ENCODE measurements at places on chromosomes 2 and 18.
A peak's percentile ranks its signal among the peaks of the same experiment; 100 is the strongest.

DNA sequence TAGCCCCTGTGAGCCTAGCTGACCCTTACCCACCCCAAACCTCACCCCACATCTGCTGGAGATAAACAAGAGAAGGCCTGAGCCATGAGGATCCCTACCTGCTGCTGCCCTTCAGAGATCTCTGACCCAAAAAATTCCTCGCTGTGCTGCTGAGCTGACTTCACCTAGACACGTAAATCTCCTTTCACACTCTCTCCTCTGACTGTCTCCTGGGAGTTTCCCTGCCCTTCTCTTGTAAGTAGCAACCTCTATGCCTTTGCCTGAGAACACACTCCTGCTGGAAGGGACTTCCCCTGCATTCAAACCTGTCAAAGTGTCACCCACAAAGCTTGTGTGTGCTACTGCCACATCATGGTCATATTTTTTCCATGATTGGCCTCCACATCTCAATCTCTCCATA, 134.2 kb upstream of the NOL4 start:
- no peak for DNase-seq

- peak; percentile 16 for DNase-seq
Measured at GRCh38 chr2:88659538-88659915, 31.9 kb upstream of the RPIA start.

- DNase-seq, result no peak
Measured at GRCh38 chr2:57490741-57491140, 555.9 kb upstream of the VRK2 start.

DNA sequence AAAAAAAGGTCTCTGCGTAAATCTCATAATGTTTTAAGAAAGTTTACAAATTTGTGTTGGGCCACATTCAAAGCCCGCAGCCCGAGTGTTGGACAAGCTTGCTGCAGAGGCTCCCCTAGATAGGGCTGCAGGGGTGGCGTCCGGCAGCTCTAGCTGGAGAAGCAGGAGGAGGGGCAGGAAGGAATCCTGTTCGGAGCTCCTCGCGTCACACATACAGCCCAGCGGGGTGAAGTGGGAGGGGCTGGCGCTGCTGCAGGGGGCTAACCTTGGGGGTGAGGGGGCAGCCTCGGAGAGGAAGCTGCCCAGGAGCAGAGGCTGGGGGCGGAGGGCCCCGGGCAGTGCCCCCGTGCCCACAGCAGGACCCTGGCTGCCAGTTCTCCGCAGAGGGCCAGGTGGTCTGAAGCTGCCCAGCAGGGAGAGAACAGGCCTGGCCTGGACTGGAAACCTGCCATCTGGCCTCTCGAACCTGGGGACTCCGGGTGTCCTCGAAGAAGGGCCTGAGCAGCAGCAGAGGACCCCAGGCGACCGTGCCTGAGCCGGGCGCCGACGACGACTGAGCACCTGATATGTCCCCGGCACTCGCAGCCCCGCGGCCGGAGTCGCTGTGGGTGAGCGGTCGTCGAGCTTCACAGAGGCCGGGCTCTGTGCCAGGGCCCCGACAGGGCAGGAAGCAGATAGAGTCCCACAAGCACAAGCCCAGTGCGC, 2.6 kb upstream of the GPR35 start:
- DNase-seq, result peak; percentile 24

- no peak for DNase-seq
Measured at GRCh38 chr2:134279417-134279816, 25.5 kb downstream of the MGAT5 start.

DNA sequence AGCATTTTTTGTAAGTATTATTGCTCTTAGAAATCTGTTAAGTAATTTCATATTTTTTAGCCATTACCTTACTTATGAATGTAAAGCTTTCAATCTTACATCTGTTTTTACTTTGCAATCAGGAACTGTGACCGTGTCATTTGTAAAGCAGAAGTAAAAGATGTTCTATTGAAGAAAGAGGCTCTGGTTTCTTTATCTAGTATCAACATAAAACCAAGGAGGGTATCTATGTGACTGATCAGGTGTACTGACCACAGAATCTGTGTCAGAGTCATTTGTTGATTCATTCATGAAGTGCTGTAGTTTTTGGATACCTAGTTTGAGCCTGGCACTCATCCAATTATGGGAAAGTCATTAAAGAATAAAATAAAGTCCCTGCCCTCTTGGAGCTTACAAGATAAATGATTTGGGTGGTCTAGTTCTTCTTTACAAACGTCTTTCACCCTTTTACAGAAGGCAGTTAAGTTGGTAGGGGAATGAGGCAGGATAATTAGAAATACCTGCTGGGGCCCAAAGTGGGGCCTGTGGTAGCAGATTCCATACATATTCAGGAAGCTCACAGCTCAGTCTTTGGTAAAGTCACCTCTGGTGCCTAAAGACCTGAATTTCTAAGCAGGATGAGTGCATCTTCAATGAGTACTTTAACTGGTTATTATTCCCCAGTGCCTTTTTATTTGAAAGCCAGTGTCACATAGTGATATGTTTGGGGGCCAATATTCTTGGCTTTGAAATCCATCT, 260.6 kb upstream of the NT5C1B start:
- DNase-seq, result no peak

DNA sequence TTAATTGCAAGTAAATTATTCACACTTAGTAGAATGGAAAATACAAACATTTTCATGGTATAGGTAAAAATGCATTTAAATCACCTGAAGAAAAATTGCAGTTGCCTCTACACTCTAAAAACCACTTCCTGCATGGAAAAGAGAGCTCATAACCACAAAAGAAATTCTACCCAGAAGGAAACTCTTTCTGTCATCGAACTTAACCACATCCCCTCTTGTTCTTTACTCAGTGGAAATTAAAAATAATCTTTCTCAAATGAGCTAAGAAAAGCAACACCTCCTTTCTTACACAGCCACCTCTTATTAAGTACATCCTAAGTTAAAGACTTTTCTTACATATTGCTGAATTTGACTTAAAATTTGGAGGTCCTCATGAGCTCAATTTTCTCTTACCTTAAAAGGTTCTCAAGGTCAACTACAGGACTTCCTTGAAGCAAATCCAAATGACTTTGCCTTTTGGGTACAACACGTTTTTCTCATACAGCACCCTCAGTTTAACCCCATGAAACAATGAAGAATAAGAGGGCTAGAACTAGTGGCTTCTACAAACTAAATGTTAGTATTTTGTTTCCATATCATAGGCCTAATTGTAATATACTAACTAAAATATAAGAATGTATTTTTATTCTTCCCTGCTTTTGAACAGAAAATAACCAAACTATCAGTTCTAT, 109.1 kb upstream of the CRIM1 start:
- DNase-seq, result no peak

- no peak for DNase-seq
Measured at GRCh38 chr2:228599781-228600180, 418.3 kb upstream of the SPHKAP start.

DNA sequence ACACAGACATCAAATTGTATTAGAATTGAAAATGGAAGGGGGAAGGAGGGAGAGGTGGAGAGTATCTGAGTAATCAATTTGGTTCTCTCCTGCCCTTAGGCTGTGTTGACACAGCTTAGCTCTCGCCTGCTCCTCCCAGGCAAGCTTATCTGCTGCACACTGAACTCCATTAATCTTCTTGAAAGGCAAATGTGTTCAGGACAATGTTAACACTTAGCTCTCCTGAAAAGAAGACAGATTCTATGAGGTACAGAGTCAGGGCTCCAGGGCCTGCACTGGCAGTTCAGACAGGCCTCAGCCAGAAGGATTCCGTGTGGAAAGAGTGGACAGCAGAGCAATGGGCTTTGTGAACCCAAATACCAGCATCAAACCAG, 430.0 kb upstream of the TNP1 start:
- no peak for DNase-seq

GRCh38 chr2:20422402-20423271, 24.2 kb upstream of the RHOB start:
- DNase-seq, result no peak

GRCh38 chr2:138279871-138280270, 221.7 kb upstream of the SPOPL start:
- DNase-seq, result no peak

DNA sequence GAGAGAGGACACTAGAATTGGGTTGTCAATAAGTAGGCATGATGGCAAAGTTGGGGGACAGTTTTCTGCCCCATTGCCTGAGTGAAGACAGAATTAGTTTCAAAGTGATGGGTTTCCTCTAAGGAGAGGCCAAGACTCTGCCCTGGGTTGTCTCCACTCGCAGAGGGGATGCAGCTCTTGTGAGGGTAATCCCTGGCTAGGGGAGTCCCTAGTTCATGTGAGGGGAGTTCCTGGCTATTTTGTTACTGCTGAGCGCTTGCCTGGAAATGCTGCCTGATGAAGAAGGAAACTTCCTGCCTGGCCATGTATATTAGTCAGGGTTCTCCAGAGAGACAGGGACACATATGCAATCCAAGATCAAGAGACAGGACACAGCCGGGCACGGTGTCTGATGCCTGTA, 501.5 kb downstream of the BCL11A start:
- no peak for DNase-seq

DNA sequence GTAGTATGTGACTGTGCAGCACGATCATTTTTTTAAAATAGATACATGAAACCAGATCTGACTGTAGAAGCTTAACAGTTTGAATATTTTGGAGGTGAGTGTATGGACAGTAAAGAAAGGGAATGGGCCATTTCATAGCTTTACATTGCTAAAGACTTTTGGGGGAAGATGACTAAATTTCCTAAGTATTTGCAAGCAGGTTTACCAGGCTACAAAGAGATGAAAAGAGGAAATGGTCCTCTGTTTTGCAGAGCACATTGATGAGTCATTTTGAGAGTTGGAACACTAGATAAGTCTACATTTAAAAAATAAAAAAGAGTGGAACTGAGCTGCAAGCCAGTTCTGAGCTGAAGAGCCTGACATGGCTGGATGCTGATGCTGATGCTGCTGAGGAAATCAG, 115.7 kb upstream of the LRATD1 start:
- DNase-seq, result no peak

GRCh38 chr18:77069931-77070330, 62.7 kb downstream of the MBP start:
- DNase-seq, result no peak

DNA sequence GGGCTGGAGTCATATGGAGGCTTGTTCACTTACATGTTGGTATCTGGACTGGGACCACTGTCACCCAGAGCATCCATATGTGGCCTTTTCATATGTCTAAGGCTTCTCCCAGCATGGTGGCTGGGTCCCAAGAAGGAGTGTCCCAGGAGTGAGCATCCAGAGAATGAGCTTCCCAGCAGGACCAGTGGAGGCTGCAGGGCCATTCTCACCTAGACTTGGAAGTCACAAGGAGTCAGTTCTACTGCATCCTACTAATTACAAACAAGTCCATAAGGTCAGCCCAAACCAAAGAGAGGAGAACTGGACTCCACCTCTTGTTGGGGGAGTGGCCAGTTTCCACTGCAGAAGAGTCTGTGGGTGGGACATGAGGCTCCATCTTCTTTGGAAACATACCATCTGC, 5.1 kb upstream of the TEX51 start:
- no peak for DNase-seq

DNA sequence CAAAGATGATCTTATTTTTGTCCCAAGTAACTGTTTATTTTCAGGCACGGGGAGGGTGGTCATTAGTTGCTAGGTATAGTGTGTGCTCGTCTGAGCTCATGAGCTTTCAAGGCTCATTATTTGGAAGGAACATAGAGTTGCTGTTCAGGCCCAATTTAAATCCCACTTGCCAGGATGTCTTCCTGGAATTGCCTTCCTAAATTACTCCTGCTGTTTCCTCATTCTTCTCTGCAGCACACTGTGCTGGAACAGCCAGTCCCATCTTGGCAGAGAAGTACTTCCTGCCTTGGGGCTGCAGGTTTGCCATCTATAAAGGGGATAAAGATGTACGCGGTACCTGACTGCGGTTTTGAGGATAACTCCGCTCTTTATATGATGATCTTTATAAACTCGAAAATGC, 37.3 kb downstream of the GREB1 start:
- peak; percentile 27 for DNase-seq

- no peak for DNase-seq
Measured at GRCh38 chr2:171958475-171958874, 36.2 kb downstream of the HAT1 start.

- DNase-seq, result no peak
Measured at GRCh38 chr2:191516260-191516659, 161.7 kb upstream of the NABP1 start.

DNA sequence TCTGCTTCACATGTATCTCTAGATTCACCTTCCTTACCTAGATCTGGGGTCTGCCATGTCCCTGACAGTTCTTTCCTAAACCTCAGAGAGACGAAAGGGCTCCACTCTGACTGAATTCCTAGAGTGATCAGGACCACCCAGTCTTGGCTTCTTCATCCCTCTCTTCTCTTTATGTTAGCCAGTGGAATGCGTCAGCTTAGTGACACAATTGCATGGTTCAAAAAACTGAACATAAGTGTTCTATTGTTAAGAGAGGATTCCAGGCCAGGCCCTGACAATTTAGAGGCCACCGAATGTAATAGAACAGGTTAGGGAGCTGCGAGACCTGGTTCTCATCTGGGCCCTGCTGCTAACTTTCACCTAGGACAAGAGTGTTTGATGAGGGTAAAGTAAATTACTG, 10.0 kb downstream of the PRELID3A start:
- DNase-seq, result no peak

DNA sequence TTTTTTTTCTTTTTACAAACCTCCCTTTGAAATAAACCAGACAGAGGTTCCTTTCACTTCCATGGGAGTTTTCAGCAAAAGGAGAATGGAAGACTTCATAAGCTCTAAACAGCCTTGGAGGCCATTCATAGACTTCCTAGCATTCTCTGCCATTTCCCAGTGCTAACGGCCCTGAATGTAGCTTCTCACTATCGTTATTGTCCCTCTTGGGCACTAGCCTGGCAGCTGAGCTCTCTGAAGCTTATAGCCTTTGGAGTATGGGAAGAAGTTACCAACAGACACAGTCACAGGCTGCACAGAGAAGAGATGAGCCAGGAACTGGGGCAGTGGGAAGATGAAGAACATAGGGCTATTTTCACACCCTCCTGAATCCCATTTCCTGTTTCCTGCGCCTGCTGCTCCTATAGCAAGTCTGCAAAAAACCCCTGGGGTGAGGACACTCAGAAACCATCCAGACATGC, 29.1 kb upstream of the EPC2 start:
- no peak for DNase-seq

- DNase-seq, result no peak
Measured at GRCh38 chr18:28485210-28485801, 308.4 kb upstream of the CDH2 start.

- DNase-seq, result no peak
Measured at GRCh38 chr2:202335791-202336467, 40.2 kb upstream of the BMPR2 start.

GRCh38 chr2:71336802-71337201, 5.2 kb downstream of the ZNF638 start:
- DNase-seq, result no peak

DNA sequence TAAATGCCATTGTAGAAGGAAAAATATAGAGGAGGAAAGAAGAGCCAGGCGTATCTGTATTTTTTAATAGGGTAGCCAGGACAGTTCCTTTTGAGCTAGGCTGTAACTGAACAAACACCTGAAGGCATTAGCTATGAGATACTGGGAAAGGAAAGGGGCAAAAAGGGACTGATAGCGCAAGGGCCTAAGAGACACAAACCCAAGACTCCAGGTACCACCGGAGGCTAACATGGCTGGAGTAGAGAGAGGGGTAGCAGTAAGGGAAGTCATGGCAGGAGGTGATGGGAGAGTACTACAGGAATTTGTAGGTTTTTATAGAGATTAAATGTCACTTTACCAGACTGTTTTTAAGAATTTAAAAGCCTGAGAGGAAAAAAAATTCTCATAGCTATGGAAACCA, 20.7 kb downstream of the PNO1 start:
- DNase-seq, result no peak
